NCI-H2107 (cell line): ENCODE measurements at places on chromosomes 2 and 18.

DNA sequence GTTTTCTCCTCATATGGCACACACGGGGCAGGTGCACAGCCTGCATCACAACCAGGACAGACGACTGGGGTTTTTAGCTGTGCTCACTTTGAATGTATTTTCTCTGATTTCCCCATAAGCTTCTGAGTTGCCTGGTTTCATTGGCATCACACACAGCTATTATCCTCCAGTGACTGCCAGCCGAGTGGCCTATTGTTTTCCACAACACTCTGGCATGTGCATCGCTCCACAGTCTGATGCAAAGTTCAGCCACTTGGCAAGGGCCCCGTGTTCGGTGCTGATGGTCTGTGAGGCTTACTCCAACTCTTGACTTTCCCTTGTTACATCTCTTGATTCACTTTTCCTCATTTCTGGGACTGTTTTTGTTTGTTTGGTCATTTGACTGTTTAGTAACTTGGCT lies 593.1 kb downstream of the CBLN2 start:
- no peak for DNase-seq

- no peak for DNase-seq
Measured at GRCh38 chr2:47636176-47636575, 146.8 kb upstream of the MSH6 start.

GRCh38 chr2:7017671-7018281 lies 100.6 kb downstream of the RNF144A start:
- no peak for DNase-seq

DNA sequence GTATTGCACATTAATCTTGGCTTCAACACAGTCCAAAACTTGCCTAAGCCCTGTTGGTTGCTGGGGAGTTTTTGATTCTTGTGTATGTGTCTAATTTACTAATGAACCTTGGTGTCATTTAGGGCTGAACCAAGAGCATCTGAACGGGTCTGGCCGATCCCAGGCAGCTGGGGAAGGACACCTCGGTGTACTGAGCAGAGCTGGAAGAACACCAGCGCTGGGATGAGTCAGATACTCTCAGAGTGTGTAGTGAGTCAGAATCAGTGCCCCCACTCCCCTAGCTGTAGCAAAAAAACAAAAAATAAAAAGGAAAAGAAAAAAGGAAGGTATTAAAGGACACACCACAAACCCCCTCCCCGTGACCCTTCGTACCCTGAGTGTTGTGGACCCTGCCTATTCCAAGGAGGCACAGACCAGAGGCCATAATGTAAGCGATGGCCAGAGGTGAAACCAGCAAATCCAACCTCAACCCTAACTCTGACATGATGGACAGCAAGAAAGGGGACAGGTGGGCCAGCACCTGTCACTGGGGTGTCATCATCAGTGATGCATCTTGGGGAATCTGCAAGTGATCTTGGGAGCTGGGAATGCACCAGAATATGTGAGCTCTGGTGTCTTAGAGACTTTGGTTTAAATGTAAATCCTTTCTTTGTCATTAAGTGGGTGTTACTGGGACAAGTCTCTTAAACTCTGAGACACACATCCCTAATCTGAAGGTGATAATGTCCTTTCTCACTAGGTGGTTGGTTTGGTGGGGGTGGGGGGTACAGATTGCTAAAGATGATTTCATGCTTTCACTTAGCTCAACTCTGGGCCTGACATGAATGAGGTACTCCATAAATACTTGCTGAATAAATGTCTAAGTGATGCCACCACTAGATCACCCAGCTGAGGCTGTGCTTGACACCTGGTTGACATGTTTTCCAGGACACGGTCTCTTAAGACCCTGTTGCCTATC lies 34.2 kb upstream of the NCOA1 start:
- DNase-seq = no peak

DNA sequence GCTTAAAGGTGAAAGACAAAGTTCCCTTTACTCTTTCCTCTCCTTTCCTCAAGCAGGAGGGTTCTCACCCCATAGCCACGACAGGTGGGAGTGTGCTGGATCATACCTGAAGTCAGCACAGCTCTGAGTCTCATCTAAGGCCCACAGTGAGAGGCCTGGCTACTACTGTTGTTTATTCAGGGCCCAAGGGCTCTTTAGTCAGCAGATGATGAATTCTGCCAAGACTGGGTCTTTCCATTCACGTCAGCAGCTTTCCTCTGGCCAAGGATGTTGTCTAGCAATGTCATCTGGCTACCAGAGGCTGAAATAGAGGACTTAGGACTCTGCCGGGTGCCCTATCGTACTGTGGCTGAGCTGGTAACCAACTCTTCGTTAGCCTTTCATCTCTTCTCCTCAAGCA lies 308.4 kb upstream of the THUMPD2 start:
- DNase-seq = no peak

GRCh38 chr2:37575780-37576179 lies 95.7 kb downstream of the CDC42EP3 start:
- DNase-seq = no peak

- no peak for DNase-seq
Measured at GRCh38 chr18:9915291-9916076, 1.7 kb downstream of the VAPA start.

GRCh38 chr2:195006856-195007255 lies 650.2 kb upstream of the SLC39A10 start:
- DNase-seq = no peak

- no peak for DNase-seq
Measured at GRCh38 chr18:5309888-5310470, 14.5 kb upstream of the ZBTB14 start.

- DNase-seq = no peak
Measured at GRCh38 chr2:3321825-3322224, 55.8 kb downstream of the EIPR1 start.

- DNase-seq = no peak
Measured at GRCh38 chr2:44388877-44389276, 27.1 kb downstream of the CAMKMT start.

DNA sequence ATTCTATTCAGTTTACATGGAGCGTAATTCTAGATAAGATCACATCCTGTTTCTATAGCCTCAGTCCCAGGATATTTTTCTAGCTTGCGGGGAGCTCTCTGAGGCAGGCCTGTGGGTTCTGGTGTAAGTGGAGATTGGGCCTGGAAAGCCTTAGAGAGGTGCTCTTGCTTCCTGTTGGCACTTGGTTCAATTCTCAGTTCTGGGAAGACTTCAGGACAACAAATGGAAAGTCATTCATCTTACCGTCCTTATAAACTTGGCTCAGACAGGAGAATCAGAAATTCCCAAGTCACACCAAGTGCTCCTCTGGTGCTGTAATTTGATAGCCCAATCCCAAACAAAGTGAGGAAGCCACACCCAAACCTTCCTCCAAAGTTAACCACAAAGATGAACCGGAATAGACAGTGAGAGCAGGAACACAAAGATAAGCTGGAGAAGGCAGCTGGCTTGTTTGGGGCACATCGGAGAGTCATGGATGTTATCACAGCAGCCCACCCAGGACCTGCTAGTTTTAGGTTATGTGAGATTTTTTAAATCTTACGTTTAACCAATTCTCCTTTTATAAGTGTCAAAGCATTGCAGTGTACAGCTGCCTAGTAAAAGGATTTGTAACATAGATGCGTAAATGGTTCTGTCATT lies 144.3 kb upstream of the MAP3K20 start:
- peak; percentile 9 for DNase-seq

GRCh38 chr2:234309431-234309830 lies 187.4 kb downstream of the ARL4C start:
- DNase-seq = no peak

DNA sequence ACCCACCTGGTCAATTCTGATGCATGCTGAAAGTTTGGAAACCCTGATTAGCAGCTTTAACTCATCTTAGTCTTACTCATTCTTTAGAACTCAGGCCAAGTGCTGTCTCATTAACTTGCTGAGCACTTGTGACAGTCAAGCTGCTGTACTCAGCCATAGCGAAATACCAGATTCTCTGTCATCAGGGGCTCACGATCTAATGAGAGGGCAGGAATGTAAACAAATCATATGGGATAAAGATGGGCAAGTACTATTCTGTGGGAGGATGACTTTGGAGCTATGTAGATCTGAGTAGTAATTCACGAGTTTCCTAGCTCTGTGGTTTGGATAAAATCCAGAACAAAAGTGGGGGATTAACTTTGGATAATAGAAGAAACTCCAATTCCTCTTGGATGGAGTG lies 376.6 kb downstream of the HRH4 start:
- no peak for DNase-seq

DNA sequence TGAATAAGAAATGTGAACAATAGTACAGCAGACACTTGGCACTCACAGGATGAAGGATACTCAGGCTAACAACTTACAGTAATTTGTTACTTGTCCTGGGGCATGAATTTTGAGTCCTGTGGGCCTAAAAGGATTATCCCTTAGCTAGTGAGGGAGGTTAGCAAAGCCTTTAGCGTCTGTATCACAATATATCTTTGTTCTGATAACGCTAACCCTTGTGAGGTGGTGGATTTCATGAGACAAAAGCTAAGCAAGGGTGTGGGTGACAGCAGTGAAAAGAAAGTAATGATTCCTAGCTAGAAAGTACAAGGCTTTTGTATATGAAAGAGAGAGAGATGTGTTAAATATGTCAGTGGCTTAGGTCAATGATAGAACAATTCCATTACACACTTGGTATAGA lies 46.8 kb upstream of the TTC21B start:
- no peak for DNase-seq

DNA sequence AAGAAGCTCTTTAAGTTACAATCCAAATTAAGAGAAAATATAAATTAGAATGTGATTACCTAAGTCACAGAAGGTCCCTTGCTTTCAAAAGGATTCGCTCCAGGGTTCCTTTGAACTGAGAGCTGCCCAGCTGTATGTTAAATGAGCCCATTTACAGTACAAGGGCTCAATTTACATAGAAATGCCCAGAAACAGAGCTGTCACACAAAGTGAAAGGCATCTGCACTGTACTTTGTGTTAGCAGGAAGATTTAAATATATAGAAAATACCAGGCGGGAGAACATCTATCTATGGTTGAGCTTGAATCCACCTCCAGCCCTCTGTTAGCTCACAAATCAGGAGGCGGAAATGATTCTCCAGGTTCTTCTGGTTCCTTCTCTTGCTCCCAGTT lies 272.9 kb downstream of the PAX3 start:
- no peak for DNase-seq

DNA sequence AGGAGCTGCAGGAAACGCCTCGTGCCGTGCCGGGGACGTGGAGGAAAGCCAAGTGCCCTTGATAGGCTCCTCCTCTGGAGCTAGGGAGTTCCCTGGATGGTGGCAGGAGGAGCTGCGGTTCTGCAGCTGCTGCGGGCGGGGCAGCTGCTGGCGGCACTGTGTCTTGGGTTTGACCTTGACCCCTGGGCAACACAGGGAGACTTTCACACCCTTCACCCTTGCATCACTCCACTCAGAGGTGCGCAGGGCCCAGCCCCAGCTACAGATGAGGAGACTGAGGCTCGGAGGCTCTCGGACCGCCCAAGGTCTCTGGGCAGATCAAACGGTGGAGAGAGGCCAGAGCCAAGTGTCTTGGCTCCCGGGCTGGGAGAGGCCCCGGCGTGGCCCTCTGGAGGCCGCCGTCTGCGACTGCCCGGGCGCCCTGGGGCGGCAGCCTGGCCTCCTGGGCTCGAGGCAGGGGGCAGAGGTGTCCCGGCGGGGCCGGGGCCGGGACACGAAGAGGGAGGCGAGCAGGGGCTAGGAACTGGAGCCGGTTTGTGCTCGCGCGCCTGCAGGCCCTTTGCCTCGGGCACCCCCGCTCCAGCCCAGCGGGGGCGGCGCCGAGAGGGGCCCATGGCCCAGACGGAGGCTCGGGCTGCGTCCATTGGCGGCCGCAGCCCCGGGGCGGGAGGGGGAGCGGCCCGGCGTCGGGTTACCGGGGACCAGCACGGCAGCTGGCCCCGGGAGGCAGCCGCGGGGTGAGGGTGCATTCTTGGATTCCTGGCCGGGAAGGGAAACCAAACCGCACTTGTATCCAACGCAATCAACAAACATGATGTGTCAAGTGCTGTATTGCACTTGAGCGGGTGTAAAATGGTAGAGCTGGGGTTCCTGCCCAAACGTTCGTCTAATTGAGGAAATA lies 129.6 kb upstream of the SLC1A4 start:
- peak; percentile 74 for DNase-seq

DNA sequence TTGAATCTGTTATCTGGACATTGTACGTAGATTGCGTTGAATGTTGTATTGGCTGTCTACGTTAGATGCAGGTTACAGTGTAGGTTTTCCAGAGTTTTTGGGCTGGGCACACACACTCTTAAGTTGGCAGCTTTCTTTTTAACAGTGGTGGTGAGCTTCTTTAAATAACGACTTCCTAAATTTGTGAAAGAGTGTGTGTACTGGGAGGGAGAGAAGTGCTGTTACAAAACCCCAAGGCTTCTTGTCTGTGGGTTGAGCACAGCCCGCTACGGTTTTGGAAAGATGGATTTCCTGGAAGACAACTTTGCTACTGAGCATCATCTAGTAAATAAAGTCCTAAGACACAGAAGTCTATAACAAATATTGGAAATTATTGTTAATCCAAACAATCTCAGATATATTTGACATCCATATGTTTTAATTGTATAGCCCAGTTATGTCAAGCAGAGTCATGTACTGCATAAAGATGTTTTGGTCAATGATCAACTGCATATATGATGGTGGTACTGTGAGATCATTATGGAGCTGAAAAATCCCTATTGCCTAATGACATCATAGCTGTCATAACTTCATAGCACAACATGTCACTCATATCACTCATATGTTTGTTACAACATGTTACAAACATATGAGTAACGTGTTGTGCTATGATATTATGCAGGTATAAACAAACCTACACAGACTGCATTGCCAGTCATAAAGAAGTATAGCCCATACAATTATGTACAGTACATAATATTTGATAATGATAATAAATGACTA lies 7.9 kb upstream of the THUMPD2 start:
- no peak for DNase-seq

DNA sequence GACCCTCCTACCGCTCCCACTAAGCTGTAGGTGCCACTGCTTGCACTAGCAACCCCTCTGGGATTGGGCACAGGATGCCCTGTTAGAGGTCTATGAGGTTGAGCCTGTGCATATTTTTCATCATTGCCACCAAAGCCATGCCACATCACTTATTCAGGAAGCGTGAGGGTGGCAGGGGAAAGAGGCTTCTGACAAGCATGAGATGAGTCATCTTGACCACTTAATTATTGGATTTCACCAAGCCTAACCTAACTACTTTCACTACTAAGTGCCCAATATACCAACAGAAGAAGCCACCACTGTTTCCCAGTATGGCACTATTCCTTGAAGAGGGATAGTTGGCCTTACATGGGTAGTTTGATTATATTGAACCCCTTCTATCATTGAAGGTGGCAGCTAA lies 181.3 kb upstream of the EPHA4 start:
- DNase-seq = no peak

DNA sequence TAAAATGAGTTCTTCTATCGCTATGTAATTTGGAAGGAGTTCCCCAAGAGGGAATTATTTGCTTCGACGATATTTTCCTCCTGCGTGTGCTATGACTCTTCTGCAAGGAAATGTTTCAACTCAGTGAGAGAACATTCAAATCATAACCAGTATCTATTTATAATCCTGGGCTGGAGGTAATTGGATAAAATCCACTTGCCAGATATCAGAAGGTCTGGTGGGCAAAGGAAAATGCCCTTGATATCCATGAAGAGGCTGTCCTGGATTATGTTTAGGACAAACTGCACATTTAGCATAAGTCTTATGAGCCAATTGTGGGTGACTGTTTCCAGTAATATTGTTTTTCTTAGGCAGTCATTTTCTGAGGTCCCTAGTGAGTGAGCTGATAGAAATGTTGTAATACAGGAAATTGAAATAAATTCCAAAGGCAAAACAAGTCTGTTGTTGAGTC lies 17.7 kb downstream of the RPIA start:
- no peak for DNase-seq
